ENCODE measurements at places on chromosomes 5 and 9.
A peak's percentile ranks its signal among the peaks of the same experiment; 100 is the strongest.

DNA sequence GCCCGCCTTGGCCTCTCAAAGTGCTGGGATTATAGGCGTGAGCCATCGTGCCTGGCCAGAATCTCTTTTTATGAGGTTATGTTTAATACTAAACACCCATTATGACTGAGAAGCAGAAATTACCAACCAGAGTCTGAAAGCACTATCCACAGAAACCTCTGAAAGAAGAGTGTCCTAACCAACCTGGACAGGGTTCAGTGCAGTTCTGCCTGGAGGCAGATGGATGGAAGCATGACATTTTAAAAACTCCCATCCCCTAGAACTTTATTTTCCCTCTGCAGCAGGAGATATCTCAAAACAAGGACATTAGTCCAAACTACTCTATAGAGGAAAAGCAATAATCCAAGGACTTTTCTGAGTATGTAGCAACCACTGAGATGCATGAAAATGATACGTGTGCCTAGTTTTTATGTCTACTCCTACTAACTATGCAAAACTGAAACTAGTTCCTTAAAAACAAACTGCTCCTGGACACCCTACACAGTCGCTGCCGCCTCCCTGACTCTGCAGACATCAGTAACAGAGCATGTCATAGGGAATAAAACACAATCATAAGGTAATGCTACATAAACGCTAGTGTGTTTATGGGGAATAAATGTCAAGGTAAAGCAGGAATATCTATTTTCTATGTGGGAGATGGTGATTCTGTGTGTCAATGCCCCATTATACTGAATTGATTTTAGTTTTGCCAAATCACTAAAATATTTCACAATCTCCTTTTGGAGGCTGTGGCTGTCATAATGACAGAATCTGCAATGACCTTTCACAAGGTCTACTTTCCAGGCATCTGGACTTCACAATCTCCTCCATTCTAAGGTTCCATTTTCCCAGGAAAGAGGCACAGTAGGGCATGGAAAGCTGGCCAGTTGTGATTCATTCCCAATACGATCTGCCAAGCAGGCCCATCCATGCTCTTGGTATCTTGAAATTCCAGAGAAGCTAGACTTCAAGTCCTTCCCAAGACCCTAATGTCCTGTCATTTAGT lies 122.8 kb downstream of the SIL1 start:
- DNase-seq: no peak

DNA sequence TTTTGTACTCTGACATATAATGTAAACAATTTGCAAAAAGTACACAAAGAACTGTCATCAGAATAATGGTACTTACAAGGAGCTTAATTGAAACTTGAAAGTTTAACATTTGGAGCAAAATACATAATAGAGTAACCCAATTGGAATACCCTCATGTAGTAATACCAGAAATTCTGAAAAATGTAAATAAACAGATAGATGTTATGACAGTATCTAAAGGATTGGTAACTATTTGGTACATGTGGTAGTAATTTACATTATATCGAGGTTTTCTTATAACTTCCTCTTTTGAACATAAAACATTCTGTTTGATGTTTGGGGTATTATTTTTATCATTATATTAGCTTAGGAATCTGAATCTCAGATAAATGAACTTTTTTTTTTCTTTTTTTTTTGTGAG lies 211.7 kb upstream of the ELL2 start:
- no peak for DNase-seq

DNA sequence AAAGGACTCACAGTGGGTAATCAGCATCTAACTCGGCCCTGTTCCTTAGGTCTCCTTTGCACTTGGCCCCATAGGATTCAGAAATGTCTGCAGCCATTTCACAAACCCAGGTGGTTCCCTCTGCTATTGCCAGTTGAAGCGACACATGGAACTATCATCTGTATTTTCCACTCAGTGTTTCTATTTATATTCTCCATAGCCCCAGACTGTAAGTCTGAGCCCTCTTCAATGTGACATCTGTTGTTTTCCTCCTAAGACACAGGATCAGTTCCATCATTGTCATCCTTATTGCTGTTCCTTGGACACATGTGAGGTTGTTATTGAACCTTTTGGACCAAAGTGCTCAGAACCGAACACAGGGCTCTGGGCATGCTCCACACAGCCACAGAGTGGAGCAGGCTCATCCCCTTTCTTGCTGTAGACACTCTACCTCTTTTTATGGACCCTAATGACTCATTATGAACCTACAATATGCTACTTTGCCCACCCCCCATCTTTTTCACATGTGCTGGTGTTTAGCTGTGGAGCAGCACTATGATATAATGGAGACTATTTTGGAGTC lies 36.4 kb downstream of the GARNL3 start:
- no peak for DNase-seq

- no peak for DNase-seq
Measured at GRCh38 chr9:112777914-112778313, 27.4 kb downstream of the SNX30 start.

- no peak for DNase-seq
Measured at GRCh38 chr9:91119142-91119541, 242.6 kb downstream of the AUH start.

DNA sequence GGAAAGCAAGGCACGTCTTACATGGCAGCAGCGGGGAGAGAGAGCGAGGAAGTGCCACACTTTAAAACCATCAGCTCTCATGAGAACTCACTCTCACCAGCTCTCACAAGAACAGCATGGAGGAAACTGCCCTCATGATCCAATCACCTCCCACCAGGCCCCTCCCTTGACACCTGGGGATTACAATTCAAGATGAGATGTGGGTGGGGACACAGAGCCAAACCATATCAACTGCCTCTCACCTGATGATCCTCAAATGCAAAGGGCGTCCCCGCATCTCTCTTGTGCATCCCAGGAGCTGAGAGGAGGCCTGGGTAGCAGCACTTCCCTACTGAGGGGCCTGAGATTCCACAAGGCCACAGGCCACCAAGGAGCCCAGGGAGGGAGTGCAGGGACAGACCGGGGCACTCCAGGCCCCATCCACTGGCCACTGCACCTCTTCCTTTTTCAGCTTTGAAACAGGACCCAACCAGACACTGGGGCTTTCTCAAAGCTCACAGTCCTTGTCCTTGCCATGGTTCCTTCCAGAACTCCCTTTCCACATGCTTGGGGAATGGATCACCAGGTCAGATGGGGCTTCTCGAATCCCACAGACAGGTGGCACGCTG lies 54.5 kb upstream of the IL17B start:
- DNase-seq: no peak

DNA sequence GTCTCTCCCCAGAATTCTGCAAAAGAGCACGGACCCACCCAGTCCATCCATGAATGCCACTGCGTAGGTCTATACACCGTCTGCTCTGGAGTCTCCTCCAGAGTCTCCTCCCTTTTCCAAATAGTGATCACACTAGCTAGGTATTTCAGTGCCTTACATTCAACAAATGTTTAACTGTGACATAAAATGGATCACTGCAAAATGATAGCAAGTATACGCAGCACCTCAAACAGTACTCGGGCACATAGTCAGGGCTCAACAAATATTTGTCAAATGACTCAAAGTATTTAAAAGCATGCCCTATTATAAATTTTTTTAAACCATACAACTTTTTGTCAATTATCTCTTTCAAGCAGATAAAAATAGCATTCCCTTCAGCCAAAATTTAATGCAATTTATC lies 60.5 kb downstream of the TLE1 start:
- DNase-seq: no peak

- peak; percentile 9 for DNase-seq
Measured at GRCh38 chr9:134189470-134190231, 25.3 kb upstream of the RNU6ATAC start.

- no peak for DNase-seq
Measured at GRCh38 chr9:133687856-133688761, 50.0 kb downstream of the SARDH start.

DNA sequence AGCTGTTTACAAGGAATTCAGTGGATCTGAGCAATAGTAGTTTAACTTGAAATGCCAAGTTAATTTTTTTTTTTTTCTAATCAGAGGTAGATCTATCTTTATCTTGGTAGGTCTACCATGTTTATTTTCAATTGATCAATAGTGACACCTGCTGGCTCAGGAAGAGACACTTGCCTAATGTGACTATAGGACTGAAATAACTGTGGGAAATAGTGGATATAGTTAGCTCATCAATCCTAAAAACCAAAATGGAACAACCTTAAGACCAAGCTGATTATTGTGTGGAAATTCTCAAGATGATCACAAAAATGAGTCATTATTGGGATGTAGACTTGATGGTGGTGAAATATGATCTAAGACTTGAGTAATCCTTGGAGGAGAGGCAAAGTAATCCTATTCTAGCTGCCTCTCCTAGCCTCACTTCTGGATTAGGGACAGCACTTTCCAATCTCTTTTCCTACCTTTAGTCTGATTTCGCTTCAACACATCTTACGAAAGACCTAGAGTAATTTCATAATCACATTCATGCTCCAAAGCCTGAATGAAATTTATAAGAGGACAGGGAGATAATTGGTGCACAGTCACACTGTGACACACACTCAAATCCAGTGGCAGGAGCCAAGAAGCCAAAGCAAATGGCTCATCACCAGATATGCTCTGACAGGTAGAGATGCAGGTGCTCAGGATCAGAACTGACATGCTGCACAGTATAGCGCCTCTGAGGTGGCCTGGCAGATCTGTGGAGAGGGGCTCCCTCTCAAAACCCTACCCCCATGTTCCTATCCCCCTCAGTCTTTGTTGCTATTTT lies 156.3 kb downstream of the HMHB1 start:
- no peak for DNase-seq

DNA sequence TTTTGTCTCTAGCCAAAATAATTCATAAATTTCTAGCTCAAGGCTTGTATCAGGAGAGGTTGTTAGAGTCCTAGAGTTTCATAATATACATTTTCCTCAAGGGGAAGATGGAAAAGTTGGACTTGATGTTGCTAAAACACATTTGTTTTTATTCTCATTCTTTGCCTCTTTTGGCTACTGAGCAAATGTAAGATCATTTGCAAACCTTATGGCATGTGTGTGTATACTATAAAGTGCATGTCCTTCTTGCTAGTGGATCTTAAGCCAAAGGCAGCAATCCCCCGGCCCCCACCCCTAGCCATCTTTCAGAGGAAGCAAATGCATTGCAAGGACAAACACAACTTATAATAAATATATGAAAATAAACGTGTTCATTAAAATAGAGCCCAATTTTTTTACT lies 43.0 kb downstream of the ADAMTSL1 start:
- no peak for DNase-seq

DNA sequence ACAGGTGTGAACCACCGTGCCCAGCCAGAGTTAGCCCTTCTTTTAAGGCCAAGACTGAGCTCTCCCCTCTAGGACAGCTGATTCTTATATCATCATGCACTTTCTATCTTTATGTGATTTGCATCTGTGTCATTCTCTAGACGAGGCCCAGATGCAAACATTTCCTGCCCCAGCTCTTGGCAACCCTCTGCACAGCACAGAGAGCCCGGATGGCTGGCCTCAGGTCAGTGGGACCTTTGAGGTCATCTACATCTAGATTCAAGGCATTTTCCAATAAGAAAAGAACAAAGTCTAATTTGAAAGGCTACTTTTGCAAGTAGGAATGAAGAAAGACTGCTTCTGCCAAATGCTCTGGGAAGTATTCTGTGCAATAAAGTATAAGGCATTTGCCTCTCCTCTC lies 109.0 kb upstream of the DAB2 start:
- DNase-seq: no peak

- DNase-seq: no peak
Measured at GRCh38 chr5:136811551-136811950, 446.2 kb upstream of the TRPC7 start.

- DNase-seq: no peak
Measured at GRCh38 chr9:131657037-131657377, 82.9 kb downstream of the RAPGEF1 start.

GRCh38 chr5:142281966-142282365 lies 42.9 kb downstream of the SPRY4 start:
- DNase-seq: no peak

- no peak for DNase-seq
Measured at GRCh38 chr9:133333011-133333410, 3.0 kb downstream of the SURF6 start.

DNA sequence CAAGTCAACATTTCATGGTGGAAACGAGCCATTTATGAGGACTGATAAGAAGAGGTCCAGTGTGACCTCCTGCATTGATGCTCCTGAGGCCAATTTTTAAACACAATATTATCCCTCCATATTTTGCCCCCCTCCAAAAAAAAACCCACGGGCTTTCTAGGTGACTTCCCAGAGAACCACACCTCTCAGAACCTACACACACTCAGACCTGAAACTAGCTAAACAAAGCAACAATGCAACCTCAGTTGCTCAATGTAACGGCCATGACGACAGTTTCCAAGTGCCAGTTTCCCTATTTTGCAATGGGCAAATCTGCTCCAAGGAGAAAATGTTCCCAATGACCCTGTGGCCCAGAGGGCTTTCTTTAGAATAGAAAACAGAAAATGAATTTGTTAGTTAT lies 3.5 kb downstream of the NRG2 start:
- no peak for DNase-seq

DNA sequence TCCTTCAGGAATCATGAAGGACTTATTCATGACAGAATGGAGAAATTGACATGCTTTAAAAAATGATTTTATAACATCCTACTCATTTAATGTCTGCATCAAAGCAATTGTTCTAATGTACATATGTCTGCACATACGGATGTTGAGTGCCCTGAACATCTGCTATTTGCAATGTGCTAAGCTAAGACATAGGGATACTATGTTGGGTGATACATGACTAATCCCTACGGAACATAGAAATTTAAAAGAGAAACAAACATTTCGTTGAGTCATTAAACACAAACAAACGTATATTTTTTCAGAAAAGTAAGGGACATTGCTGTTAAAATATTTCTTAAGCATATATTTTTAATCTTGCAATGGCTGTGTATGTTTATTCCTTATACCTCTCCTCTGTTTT lies 686.5 kb upstream of the ADAMTS16 start:
- no peak for DNase-seq

DNA sequence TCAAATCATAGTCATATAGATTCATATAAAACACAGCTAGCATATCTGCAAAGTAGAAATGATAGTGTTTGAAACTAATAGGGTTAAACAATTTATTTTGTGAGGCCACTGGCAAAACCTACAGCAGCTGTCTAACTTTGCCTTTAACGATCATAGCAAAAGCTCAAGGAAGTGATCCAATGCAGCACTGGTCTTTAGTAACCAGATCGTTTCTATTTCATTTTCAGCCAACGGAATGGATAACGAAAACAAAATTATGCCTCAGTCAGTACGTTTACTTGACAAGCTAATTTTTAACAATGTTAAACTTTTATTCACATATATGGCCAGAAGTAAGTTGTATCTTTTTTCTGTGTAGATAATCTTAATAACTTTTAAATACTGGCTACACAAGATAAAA lies 17.7 kb downstream of the MLLT3 start:
- DNase-seq: no peak

GRCh38 chr9:133429641-133430161 lies 7.5 kb downstream of the ADAMTS13 start:
- DNase-seq: peak; percentile 88

- no peak for DNase-seq
Measured at GRCh38 chr5:78758169-78758839, 109.7 kb upstream of the LHFPL2 start.
